Pulmonary artery endothelial cell (primary cell): ENCODE measurements at places on chromosomes 3 and 15.

DNA sequence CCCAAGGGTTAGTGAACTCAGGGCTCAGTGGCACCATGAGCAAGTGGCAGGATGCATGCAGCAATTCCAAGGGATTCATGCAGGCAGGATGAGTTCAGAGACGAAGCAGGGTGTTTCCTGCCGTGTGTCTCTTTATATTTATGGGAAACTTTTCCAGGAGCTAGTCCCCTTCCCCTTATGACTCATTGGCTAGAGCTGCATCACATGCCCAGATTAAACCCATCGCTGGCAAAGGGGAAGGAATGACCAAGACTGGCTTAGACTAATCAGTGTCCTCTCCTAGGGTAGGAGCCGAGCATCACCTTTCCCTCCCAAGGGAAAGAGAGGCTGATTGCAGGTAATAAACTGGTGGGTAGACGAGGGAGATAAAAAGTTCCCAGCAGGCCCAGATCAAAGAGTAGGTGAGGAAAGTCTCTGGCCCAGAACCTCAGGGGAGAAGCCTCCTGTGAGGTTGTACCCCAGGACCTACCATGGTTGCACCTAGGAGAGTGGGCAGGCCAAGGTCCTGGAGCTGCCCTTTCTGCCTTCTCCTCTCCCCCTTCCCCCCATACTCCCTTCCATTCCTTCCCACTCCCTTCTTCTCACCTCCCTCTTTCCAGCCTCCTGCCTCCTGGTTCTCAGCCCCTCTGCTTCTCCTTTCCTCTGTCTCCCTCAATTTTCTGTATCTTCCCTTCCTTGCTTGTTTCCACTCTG is 67.8 kb upstream of the ITGA11 start:
- DNase-seq: no peak

DNA sequence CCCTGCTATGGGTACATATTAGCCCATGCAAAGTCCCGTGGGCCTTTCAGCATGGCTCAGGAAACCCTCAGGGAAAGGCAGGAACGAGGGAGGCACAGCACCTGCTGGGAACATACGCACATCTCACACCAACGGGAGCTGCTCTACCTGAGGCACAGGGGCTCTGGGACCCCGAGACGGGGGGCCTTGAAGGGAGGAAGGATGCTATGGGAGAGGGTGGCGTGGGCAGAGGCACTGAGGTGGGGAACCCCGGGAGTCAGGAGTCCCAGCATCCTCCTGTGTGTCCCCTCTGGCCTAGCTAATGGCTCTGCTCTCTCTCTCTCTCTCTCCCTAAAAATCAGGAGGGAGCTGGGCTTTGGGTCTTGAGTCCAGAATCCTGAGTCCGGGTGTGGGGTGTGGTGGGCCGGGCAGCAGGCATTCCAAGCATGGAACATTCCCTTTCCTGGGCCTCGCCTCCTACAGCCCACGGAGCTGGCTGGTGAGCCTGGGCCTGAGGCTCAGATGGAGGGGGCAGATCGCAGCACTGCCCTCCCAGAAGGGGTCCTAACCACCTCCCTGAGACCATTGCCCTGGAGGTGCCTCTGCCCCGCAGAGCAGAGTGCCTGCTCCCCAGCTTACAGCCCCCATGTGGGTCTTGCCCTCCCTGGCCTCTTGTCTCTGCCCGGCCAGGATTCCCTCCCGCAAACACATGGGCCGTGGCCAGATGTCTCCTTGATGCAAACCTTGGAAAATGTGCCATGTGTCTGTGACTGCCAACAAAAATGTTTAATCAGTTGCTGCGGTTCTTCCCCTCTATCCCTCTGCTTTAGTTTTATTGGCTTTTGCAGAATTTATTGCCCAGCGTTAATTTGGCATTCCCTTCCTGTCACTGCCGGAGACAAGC is 101.6 kb downstream of the TMEM266 start:
- DNase-seq: no peak

- DNase-seq: no peak
These were observed 108.4 kb upstream of the ZNF385D start for GRCh38 chr3:21859124-21860081.

- no peak for DNase-seq
These were observed 83.0 kb downstream of the PDCD6IP start for GRCh38 chr3:33881156-33882064.

- no peak for DNase-seq
These were observed 841 bp downstream of the POGLUT1 start for GRCh38 chr3:119469418-119470189.

GRCh38 chr3:13879946-13880810 is at the start of gene WNT7A:
Gene WNT7A, minus strand, starts transcription at chr3:13880071. Its CDS starts 255 bp downstream, at chr3:13879816.
- DNase-seq: no peak

DNA sequence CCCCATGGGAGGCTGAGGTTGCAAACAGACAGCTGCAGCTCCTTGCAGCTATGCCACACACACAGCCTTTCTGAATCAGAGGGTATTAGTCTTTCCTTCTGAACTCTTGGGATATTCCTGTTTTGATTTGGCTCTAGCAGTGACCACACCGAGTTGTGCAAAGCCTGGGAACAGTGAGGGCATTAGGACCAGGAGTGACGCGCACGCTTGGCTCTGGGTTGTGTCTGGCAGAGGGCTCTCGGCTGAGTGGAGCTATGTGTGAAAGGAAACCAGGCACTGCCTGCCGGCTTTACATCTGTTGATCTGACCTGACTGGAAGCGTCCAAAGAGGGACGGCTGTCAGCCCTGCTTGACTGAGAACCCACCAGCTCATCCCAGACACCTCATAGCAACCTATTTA is at the start of gene GALNT15:
TSS of gene GALNT15 (plus strand) at position 292 of the 400 bp plus-strand sequence. CDS start 472 bp downstream, outside the sequence.
- DNase-seq: peak; percentile 74

GRCh38 chr15:66419471-66419870 is 32.8 kb downstream of the MAP2K1 start:
- no peak for DNase-seq

- DNase-seq: no peak
These were observed 63.1 kb downstream of the DAPK2 start for GRCh38 chr15:63983061-63983711.

GRCh38 chr15:60762638-60763037 is 283.7 kb upstream of the ICE2 start:
- no peak for DNase-seq

DNA sequence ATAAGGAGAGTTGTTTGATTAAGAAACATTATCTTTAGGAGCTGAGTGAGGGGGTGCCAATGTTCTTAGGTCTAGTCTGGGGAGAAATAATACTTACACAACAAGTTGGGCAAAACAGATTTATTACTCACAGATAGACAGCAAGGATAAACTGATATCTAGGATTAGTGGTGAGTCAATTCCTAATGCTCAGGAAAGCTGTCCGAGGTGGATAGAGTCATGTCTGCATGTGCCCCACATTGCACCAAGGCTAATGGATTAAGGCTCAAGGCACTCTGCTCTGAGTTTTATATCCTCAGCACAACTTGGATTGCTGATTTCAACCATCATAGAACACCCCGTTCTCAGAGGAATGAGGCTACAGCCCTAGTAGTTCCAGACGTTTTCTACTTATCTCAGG is 1042.3 kb downstream of the OTOL1 start:
- DNase-seq: no peak
